ENCODE measurements at places on chromosomes 5 and 9.
A peak's percentile ranks its signal among the peaks of the same experiment; 100 is the strongest.

GRCh38 chr9:132249123-132249522, 87.3 kb downstream of the NTNG2 start:
- no peak for DNase-seq

- no peak for DNase-seq
Observed at GRCh38 chr9:34371886-34372466, 4.7 kb downstream of the MYORG start.

DNA sequence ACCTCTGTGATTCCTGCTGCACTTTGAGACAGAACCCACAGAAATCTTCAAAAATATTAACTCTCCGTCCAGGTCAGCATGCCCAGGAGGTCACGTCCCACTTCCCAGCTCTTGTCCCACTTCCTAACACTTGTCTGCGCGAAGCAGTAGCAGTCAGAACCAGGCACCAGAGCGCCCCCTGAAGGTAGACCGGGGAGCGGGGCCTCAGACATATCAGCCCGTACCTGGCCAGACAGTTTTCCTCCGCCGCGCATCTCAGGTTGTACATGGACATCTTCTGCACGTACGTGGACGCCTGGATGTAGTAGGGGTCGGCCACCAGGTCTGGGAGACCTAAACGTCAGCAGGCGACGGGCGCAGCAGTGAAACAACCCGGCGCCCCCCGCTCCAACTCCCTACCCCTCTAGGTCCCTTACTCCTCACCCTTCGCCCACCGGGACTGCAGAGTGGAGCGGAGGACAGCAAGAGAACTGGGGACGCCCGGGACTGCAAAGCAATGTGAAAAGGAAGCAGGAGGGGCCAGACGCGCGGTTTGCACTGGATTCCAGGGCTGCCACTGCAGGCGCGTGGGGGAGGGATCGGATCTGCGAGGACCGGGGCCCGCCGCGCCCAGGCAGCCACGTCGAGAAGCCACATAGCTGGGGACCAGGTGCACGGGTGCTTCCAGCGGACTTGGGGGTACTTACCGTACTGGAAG, 1.2 kb downstream of the LOX start:
- DNase-seq, result peak; percentile 83

DNA sequence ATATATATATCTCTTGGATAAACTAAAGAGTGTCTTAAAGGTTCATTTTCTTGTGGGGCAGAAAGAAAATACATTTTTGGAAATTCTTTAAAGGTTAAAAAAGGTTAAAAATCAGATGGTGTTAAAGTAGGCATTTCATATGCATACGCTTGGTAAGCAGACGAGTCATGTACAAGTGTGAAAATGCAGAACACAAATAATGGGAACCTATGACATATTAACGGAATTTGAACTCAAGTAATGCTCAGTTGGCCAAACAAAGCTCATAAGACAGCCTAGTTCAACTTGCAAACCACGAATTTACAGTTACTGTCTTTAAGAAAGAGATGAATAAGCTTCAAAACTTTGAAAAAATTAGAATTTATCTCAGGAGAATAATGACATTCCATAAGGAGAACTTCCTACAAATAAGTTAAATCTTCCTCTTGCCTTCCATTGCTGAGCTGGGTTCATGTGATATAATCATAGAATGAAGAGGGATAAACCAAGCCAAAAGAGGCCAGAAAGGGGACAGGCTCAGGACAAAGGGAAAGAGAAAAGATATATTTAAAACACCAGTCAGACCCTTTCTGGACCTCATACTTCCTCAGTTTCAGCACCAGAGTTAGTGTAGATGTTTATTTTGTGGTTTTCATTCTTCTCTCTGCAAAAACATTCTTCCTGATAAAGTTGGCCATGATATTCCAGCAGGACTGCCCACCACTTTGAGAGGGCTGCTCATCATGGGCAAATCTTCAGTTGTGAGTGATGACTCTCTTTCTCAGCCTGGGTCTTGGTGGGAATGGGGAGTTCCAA, 256.7 kb upstream of the CD180 start:
- peak; percentile 28 for DNase-seq

DNA sequence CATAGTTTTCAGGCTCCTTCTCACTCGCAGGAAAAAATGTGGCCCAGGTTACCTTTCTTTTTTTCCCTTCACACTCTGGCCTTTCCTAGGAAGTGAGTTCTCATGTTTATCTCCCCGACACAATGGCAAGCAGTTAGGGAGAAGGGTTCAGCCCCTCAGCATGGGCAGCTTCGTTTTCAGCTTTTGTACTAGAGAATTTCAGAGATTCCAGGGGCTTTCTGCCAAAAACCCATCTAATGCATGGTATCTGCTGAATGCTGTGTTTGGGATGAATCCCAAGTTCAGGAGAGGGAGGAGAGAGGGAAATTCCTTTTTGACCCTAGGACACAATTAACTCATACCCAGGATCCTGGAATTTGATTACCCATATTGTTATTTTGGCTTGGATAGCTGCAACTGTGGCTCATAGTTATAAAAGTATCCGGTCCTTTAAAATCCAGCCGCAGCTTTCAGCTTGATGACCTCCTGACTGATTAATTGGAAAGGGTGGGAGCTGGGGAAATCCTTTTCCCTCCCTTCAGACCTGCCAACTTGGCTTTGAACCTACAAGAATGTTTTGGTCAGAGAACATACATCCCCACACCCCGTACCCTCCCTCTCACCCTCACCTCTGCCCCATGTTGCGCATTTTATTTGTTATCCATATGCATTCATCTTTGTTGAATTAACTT, 78.4 kb downstream of the TMEM252 start:
- peak; percentile 13 for DNase-seq

DNA sequence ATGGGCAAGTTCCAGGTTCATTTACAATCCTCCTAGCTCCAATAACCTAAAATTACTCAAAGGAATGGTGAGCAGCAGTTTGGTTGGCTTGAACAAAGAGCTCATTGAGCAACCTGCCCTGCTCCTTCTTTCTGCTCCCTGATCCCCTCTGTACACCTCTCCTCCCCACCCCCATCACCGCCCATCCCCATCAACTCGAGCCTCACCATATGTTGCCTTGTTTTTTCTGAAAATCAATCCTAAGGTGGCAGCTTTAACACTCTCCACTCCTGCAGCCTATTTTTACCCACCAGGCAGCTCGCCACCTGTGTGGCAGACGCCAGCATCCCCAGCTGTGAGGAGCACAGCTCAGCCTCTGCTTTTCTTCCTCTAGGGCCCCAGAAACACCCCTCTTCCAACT, 533.4 kb upstream of the BRINP1 start:
- DNase-seq, result no peak

DNA sequence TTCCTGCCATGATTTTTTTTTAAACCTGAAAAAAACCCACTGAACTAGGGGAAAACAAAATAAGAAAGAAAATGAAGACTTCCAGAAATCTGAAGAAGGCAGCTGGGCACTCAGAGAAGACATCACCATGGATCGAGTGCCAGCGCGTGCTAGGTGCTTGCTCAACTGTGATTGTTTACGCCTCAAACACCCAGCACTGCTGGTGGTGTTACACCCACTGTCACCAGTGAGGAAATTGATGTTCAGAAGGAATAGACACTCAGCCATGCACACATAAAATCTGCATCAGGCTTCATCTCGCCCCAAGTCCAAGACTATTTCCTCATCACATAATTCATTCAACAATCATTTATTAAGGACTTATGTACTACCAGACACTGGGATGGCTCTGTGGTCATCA, 82.1 kb downstream of the HRH2 start:
- DNase-seq, result no peak

GRCh38 chr9:123470121-123470782, 114.3 kb downstream of the CRB2 start:
- DNase-seq, result no peak

- peak; percentile 94 for DNase-seq
Observed at GRCh38 chr5:61575103-61575502, 243.0 kb downstream of the ZSWIM6 start.

- peak; percentile 80 for DNase-seq
Observed at GRCh38 chr9:71763832-71764231, 4.5 kb downstream of the CEMIP2 start.

DNA sequence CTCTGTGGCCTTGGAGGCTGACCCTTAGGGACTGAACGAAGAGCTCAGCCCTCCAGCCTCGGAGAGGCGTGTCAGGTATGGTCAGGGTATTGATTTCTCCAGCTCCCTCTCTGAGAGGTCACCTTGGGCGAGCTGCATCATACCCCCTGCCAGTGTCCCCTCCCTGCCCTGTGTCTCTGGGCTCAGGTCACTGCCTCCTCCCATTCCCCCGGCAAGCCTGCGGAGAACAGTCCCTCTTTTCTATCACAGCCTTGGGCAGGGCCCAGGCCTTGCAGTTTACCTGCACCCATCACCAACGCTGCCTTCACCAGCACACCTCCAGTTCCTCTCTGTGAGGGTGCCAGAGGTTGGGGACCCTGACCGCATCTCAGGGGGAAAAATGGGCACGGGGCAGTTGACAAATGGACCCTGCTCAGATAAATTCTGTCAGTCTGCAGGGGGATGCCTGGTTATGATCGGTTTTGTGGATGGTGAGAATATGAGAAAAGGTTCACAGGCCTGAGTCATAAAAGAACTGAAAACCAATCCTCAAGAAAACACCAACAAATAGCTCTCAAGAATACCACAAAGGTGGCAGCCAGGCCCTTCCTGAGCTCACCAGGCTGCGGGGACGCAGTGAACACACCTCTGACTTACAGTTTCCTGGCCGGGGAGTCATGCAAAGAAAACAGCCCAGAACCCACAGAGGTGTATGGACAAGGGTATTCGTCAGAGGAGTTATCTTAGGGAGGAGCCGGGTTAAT, 24.7 kb upstream of the RXRA start:
- DNase-seq, result no peak

- peak; percentile 87 for DNase-seq
Observed at GRCh38 chr5:74641735-74642542, 1.4 kb upstream of the ENC1 start.

GRCh38 chr5:109921735-109922380, 232.1 kb downstream of the MAN2A1 start:
- no peak for DNase-seq

GRCh38 chr9:133713960-133714495, 24.1 kb downstream of the SARDH start:
- DNase-seq, result no peak

GRCh38 chr9:116576386-116576785, 110.7 kb upstream of the TRIM32 start:
- DNase-seq, result no peak

GRCh38 chr5:35246900-35247647, 16.8 kb upstream of the PRLR start:
- peak; percentile 14 for DNase-seq

DNA sequence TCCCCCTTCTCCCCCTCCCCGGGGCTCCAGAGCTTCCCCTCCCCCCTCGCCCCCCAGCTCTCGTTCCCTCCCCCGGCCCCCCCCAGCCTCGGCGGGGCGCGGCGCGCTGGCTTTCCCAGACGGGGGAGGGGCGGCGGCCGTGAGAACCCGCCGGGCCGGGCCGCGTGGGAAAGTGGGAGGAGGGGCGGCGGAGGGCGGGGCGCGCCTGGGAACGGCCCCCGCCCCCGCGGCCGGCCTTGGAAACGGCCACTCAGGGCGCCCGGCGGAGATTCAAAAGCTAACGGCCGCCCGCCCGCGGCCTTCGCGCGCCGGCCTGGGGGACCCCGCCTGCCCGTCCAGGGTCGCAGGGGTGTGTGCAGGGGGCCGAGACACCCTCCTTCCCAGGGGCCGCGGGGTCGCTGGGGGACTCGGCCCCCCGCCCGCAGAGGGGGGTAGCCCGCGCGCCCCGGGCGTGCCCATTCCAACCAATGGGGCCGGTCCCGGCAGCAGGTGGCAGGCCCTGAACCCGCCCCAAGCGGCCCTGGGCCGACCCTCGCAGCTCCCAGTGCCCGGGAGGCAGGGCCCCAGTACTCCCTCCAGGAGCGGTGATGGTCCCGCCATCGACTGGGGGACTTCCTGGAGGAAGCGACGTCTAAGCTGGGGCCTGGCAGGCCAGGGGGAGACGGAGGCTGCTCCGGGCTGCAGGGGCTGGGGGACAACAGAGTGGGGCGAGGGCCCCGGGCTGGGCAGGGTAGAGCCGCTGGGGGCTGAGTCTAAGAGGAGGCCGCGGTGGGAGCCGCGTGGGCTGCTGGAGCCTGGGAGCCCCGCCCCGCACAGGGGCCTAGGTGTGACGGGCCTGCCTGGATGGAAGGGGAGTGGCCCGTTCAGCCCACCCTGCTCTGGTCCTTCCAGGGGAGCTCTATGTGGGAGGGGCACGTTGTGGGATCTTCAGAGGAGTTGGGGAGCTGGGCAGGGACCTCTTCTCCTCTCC, 14.2 kb upstream of the NRARP start:
- no peak for DNase-seq

DNA sequence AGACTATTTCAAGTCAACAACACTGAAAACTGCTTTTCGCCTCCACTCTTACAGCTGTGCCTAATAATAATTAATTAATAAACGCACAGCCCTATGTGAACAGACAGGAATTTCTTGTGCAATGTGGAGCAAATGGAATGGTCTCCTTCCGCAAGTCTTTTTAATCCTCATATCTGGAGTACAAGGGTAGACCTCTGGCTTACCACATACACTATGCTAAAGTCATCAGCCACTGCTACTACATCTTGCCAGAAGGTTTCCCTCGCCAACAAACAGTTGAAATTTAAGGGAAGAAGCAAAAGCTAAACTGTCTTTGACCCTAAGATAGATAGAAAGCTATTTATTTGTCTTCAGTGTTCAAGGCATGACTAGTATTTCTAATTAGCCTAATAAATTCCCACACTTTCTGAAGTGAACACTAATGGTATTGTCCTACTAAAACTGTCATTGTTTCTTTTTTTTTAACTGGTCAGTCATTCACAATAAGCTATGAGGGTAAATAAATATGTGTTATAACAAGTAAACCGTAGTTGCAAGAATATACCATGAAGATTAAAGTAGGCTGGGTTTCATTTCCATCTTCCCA, 63.9 kb downstream of the GOLPH3 start:
- no peak for DNase-seq

DNA sequence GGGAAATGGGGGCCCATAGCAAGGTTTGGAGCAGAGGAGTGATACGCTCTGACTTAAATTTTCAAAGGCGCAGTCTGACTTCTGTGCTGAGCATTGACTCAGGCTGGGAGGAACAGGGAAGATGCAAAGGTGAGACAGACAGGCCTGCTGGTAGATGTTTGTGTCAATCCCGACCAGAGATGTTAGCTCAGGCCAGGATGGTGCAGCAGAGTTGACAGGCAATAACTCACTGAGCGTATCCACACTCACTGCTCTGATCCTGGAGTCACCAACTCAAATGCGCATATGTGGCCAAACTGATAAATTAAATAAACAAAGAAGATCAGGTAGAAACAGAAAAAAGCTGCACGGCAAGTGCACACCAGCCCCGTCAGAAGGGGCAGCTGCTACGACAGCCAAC, 95.3 kb downstream of the SPOCK1 start:
- DNase-seq, result no peak

- DNase-seq, result no peak
Observed at GRCh38 chr5:68396722-68397121, 181.2 kb downstream of the PIK3R1 start.

All from fibroblast of upper back skin (primary cell).